T-helper 9 cell (primary cell): ENCODE measurements at places on chromosomes 7 and 10.

DNA sequence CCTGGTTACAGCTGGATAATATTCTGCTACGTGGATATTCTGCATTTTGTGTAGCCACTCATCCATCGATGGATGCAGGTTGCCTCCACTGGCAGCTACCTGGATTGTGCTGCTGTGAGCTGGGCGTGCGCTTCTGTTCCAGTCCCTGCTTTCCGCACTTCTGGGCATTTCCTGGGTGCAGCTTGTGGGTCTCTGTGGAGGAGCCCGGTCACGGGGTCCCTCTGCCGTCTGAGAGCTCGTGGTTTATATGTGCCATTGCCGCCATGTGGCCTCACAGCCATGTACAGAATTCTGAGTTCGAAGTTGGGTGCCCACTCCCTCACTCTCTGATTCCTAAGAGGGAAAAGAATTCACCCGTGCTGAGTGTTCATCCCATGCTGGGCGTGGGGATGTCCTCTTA, 38.3 kb downstream of the JAKMIP3 start:
- no peak for DNase-seq

DNA sequence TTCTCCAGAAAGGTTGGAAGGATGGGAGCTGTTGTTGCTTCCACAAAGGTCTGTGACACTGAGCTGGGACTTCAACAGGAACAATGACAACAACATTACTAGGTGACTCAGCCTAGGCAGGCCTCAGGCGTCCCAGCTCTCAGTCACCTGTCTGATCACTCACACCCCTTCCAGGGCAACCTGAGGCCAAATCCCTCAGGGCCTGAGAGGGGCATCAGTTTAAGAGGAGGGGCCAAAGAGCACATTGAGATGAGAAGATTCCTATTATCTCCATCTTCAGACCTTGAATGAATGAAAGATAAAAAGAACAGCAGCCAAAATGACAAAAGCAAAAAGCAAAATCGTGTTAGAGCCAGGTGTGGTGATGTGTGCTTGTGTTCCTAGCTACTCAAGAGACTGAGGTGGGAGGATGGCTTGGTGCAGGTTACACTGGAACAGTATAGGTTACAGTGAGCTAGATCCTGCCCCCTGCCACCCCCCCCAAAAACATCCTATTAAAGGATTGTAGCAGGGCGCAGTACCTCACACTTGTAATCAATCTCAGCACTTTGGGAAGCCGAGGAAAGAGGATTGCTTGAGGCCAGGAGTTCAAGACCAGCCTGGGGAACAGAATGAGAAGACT, at the start of gene ATG9B:
Gene ATG9B, minus strand, starts transcription at position 60 of the 622 bp plus-strand sequence. CDS start 71 bp downstream, outside the sequence.
- DNase-seq = no peak

GRCh38 chr7:32250003-32250402, 179.8 kb upstream of the PDE1C start:
- DNase-seq = no peak

DNA sequence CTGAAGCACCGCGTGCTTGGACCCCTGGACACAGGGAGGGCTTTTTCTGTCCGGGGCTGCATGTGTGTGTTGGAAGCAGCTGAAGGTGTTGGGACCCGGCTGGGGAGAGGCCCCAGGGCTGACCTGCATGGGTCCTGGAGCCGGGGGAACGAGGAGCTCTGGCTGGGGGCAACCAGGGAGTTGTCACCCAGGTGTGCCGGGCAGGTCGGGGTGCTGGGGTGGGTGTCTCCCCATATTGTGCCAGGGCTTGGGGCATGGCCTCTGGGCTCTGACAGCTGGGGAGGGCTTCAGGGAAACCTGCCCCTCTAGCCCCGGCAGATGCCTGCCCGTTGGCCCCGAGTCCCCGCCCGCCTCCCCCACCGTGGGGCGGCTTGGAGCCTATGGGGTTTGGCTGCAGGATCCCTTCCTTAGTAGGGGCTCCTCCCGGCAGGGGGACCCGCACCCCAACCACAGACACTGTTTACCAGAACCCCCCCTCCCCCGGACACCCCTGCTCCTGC, 42.3 kb downstream of the UNCX start:
- no peak for DNase-seq

DNA sequence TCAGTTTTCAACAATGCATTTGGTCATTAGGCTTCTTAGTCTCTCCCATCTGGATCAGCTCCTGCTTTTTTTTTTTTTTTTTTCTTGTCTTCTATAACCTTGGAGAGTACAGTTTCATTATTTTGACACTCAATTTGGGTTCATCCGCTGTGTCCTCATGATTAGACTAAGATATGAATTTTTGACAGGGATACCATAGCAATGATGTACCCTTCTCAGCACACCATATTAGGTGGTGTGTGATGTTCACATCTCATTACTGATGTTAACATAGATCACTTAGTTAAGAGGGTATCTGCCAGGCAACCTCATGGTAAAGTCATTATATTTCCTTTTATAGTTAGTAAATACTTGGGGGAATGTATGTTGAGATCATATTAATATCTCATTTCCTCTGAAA, 445.5 kb upstream of the IGFBP3 start:
- no peak for DNase-seq

GRCh38 chr7:35729061-35729783, 34.3 kb upstream of the HERPUD2 start:
- DNase-seq = peak; percentile 15

GRCh38 chr10:88833723-88834122, 17.9 kb downstream of the ANKRD22 start:
- no peak for DNase-seq

- DNase-seq = no peak
Measured at GRCh38 chr7:25117226-25118047, 7.6 kb downstream of the CYCS start.
